PC-3 (cell line): ENCODE measurements at places on chromosomes 2 and 18.
A peak's percentile ranks its signal among the peaks of the same experiment; 100 is the strongest.

- no peaks in the 10 kb centered on the region for H3K36me3 ChIP-seq
- no peak overlapping the region for H3K4me3 ChIP-seq
- no peak overlapping the region for H3K27ac ChIP-seq
- peaks cover 8% of the 10 kb centered on the region for H3K4me1 ChIP-seq
- no peak for DNase-seq
Observed at GRCh38 chr2:40228310-40228709, 223.6 kb downstream of the SLC8A1 start.

DNA sequence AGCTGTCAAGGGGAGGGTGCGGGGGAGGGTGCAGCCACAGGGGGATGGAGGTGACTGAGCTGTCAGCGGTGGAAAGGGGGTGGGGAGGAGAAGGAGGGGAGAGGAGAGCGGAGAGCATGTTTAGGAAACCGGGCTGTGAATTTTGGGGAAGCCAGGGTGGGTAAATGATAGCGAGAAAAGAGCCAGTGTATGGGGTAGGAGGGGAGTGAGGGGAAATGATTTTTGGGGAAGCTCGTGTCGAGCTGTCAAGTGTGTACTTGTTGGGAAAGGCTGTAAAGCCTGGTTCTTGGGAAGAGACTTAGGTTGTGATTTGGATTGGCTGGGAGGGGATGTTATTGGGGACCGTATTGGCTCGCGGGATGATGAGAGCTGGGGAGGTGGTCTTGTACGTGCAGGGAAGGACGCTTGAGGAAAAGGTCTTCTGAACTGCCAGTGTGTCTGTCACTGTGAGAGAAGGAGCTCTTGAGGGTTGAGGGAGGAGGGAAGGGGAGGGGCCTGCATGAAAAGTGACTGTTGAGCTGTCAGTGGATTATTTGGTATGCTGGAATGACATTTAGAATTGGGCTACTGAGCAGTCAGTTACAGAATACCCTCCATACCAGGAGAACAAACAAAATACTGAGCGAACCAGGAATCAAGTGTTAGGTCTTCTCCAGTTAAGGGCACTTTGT is 1.0 kb downstream of the UBR3 start:
- peaks cover 13% of the 10 kb centered on the region for H3K4me1 ChIP-seq
- no peaks in the 10 kb centered on the region for H3K27me3 ChIP-seq
- peak overlapping the region; percentile 86 for H3K4me3 ChIP-seq
- no peak overlapping the region for H3K27ac ChIP-seq
- peak; percentile 63 for DNase-seq

DNA sequence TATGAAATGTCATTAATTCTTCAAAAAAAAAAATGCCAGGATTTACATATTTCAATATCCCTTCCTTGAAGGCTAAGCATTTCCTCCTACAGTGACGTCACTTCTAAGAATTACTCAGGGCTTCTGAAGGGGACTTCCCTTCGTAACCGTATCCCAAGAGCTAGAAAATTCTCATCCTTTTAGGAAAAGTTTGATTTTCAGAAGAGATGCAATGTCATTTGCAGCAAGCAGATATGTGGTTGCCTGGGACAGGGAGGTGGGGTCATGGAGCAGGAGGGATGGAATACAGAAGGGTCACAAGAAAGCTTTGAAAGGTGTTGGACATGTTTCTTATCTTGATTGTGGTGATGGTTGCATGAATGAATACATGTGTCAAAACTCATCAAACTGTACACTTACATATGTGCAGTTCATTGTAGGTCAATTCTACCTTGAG is 97.0 kb upstream of the ATL2 start:
- no peak overlapping the region for H3K4me3 ChIP-seq
- no peaks in the 10 kb centered on the region for H3K4me1 ChIP-seq
- DNase-seq: no peak
- H3K27ac ChIP-seq: no peak overlapping the region
- no peaks in the 10 kb centered on the region for H3K36me3 ChIP-seq

DNA sequence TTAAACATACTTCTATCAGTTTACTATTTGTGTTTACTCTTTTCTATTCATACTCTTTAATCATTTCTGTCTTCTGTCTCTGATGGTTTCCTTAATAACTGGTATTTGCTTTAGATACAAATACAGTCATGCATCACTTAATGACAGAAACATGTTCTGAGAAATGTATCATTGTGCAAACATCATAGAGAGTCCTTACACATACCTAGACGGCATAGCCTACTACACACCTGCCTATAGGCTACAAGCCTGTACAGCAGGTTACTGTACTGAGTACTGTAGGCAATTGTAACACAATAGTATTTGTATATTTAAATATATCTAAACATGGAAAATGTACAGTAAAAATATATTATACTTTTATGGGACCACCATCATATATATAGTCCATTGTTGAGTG is 36.3 kb downstream of the VSNL1 start:
- 0 out of 2 replicates have a peak, but pooled peaks cover 7% of the 10 kb centered on the region for H3K4me1 ChIP-seq
- H3K27me3 ChIP-seq: no peaks in the 10 kb centered on the region
- H3K27ac ChIP-seq: no peak overlapping the region
- DNase-seq: peak; percentile 50

GRCh38 chr18:50796495-50796894 is 23.3 kb downstream of the MRO start:
- H3K4me3 ChIP-seq: no peak overlapping the region
- H3K27ac ChIP-seq: no peak overlapping the region
- DNase-seq: no peak
- H3K27me3 ChIP-seq: no peaks in the 10 kb centered on the region
- no peaks in the 10 kb centered on the region for H3K36me3 ChIP-seq
- H3K4me1 ChIP-seq: no peaks in the 10 kb centered on the region

DNA sequence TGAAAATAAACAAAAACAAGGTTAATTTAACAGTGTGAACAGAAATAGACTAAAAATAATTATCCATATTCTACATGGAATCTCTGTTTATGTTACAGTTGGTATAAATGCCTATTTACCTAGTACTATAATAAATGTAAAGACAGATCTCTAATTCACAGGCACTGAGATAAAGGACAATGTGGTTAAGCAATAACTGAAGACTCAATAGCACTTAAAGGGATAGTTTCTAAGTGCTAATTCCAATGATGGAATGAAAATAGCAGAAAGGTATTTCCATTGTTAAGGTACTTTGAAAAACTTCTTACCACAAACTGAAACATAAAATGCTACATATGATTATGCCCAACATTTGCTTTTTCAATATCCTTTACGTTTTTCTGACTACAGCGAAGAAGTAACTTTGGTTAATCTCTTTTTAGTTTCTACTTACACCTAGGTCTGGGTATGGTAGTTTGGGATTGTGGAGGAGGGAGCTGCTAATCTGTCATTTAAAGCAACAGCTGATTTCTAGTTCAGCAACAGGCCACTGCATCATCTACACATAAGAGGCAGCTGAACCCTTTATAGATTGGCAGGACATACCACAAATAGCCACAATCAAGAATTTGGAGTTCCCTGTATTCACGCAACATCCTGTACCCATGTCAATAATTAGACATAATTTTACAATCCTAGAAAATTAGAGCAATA is 27.2 kb downstream of the MAP4K3 start:
- peaks cover 47% of the 10 kb centered on the region for H3K4me1 ChIP-seq
- H3K4me3 ChIP-seq: no peak overlapping the region
- no peaks in the 10 kb centered on the region for H3K36me3 ChIP-seq
- H3K27me3 ChIP-seq: no peaks in the 10 kb centered on the region
- H3K27ac ChIP-seq: no peak overlapping the region

GRCh38 chr2:3598912-3599854 is 4.3 kb downstream of the COLEC11 start:
- H3K27me3 ChIP-seq: no peaks in the 10 kb centered on the region
- H3K4me1 ChIP-seq: no peaks in the 10 kb centered on the region
- no peak overlapping the region for H3K27ac ChIP-seq

- H3K4me3 ChIP-seq: no peak overlapping the region
- no peak overlapping the region for H3K27ac ChIP-seq
- H3K4me1 ChIP-seq: no peaks in the 10 kb centered on the region
- no peaks in the 10 kb centered on the region for H3K36me3 ChIP-seq
- DNase-seq: no peak
Observed at GRCh38 chr2:19205983-19206533, 152.4 kb downstream of the OSR1 start.

GRCh38 chr18:62937065-62937464 is 221.7 kb downstream of the PHLPP1 start:
- H3K27ac ChIP-seq: peak overlapping the region; percentile 65
- H3K27me3 ChIP-seq: no peaks in the 10 kb centered on the region
- DNase-seq: peak; percentile 72
- no peak overlapping the region for H3K4me3 ChIP-seq

DNA sequence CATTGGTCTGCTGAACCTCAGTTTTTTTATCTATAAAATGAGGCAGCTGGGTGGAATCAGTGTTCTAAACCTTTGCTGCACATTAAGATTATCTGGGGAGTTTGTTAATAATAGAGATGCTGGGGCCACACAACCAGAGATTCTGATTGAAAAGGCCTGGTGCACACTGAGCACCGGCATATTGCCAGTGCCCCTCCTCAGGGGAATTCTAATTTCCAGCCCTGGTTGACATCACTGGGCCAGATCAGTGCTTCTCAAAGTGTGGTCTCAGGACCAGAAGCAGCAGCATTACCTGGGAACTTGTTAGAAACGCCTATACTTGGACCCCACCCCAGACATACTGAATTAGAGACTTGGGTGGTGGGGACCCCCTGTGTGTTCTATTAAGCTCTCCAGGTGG is 112.5 kb downstream of the SETBP1 start:
- H3K27ac ChIP-seq: no peak overlapping the region
- no peaks in the 10 kb centered on the region for H3K27me3 ChIP-seq
- H3K4me3 ChIP-seq: no peak overlapping the region
- H3K4me1 ChIP-seq: no peaks in the 10 kb centered on the region

DNA sequence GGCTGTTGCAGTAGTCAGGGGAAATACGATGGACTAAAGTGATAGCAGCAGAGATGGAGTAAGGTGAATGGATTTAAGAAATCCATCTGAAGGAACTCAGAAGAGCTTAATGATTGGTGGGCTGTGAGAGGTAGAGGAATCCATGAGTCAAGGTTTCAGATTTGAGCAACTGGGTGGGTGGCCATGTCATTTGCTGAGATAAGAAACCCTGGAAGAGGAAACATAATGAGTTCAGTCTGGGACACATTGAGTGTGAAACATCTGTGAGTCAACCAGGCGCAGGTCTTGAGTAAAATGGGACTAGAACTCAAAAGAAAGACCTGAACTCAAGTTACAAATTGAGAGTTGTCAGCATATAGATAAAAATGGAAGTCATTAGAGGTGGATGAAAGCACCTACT is 19.7 kb upstream of the ASNSD1 start:
- DNase-seq: no peak
- no peaks in the 10 kb centered on the region for H3K36me3 ChIP-seq
- H3K4me3 ChIP-seq: no peak overlapping the region
- no peaks in the 10 kb centered on the region for H3K27me3 ChIP-seq
- no peak overlapping the region for H3K27ac ChIP-seq

DNA sequence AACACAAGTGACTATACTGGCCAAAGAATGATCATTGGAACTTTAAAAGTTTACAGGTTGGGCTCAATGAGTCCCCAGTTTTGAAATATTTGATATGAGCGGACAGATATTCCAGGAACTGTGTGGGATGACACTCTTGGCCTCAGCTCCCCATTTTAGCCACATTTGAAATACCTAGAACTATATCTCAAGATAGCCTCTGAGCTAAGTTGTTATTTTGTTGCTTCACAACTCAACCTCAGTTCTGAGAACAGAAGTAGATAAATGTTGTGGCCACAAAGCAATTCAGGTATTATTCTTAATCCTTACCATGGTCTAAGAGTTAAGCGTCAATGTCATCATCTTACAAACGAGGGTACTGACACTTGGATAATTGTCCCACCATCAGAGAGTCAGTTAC is 172.2 kb upstream of the SETBP1 start:
- no peaks in the 10 kb centered on the region for H3K27me3 ChIP-seq
- H3K4me1 ChIP-seq: no peaks in the 10 kb centered on the region
- H3K27ac ChIP-seq: no peak overlapping the region

- no peak overlapping the region for H3K4me3 ChIP-seq
- DNase-seq: peak; percentile 48
- no peaks in the 10 kb centered on the region for H3K27me3 ChIP-seq
- no peak overlapping the region for H3K27ac ChIP-seq
Observed at GRCh38 chr2:224449212-224450147, 47.6 kb upstream of the FAM124B start.

DNA sequence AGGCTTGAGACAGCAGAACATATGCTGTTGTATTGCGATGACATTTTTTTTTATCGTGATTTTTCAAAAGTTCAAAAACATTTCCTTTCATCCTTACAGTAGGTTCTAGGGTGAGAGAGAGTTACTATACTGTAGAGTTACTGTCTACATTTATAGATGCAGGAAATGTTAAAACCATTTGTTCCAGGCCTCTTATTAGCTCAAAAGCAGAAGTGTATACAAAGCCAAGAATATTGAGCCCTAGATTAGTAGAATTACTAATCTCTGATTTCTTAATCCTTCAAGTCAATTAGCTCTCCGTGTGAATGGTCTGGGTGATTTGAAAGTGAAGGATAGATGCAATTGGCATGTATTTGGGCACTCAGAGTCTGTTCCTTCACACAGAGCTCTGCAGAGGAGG is 73.1 kb downstream of the MAPRE2 start:
- H3K4me3 ChIP-seq: no peak overlapping the region
- no peaks in the 10 kb centered on the region for H3K27me3 ChIP-seq
- no peak overlapping the region for H3K27ac ChIP-seq
- DNase-seq: no peak

DNA sequence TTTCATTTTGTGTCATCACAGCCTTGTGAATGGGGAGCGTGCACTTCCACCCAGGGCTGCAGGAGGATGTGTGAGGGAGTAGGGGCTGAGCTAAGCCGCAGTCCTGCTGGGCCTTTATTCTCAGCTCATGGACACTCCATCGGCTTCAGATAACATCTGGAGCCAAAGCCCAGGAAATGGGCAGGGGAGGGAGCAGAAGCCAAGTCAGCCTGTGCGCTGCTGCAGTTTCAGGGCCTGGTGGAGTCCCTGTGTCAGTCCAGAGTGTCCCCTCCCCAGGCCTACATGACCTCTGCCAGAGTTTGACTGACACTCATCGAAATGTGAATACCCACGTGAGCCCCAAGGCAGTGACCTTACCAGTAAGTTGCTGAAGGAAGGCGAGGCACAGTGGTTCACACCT is 242.2 kb downstream of the LOXHD1 start:
- no peaks in the 10 kb centered on the region for H3K27me3 ChIP-seq
- no peak for DNase-seq
- H3K4me3 ChIP-seq: no peak overlapping the region
- H3K27ac ChIP-seq: no peak overlapping the region

- no peak overlapping the region for H3K27ac ChIP-seq
- H3K4me1 ChIP-seq: no peaks in the 10 kb centered on the region
Observed at GRCh38 chr2:24899361-24899910, 20.6 kb downstream of the ADCY3 start.

- no peak overlapping the region for H3K27ac ChIP-seq
- peaks cover 27% of the 10 kb centered on the region for H3K4me1 ChIP-seq
- no peak for DNase-seq
- no peaks in the 10 kb centered on the region for H3K27me3 ChIP-seq
- H3K36me3 ChIP-seq: no peaks in the 10 kb centered on the region
- no peak overlapping the region for H3K4me3 ChIP-seq
Observed at GRCh38 chr2:127641846-127642507, 4.0 kb upstream of the GPR17 start.
